ENCODE measurements at places on chromosomes 4 and X. TPM values are rescaled to one million over a fixed set of nuclear protein-coding genes. Genes with fewer than 3 reads are reported as not detected.

Gene NAAA
- polyA plus RNA-seq: 21.6 TPM

Gene HSFX4
- polyA plus RNA-seq: 0.39 TPM

Gene TMLHE
- 19.3 TPM for polyA plus RNA-seq

Gene NAP1L3
- 8.3 TPM for polyA plus RNA-seq

Gene SLC2A9
- 2.8 TPM for polyA plus RNA-seq

Gene IL2
- polyA plus RNA-seq: not detected

- peak; percentile 30 for DNase-seq
Measured at GRCh38 chr4:165864271-165864670, 8.8 kb upstream of the TLL1 start.

- peak; percentile 40 for DNase-seq
Measured at GRCh38 chrX:64975491-64975890, 759 bp downstream of the ZC4H2 start.
